Endothelial cell (in vitro differentiated cells): ENCODE measurements at places on chromosomes 2 and 18.

- no peak for DNase-seq
These were observed 44.9 kb upstream of the REL start for GRCh38 chr2:60836491-60836890.

GRCh38 chr2:182952741-182953450, 85.4 kb downstream of the NCKAP1 start:
- DNase-seq: no peak

DNA sequence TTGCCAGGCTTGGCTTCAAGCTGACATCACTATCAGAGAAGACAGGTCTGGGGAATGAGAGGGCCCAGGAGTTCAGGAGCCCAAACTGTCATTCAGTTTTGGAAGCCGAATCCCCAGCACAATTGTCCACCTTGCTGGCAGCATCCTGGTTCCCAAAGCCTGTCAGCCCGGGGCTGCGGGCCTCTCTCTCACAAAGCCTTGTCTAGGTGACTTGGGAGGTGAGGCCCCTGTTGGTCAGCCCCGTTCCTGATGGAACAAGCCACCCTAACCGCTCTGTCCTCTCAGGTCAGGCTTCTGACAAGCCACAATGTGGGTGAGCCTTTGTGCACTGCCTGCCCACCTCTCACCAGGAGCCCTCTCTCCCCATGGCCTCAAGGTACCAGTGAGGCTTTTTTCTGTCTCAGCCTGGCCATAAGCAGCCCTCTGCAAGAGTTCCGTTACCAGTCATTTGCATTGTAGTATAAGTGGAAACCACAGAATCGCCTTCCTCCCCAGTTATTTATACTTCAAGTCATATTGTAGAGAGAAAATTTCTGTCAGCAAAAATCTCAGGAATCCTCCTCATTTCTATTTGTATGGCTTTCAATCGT, 100.6 kb downstream of the MSH2 start:
- no peak for DNase-seq

DNA sequence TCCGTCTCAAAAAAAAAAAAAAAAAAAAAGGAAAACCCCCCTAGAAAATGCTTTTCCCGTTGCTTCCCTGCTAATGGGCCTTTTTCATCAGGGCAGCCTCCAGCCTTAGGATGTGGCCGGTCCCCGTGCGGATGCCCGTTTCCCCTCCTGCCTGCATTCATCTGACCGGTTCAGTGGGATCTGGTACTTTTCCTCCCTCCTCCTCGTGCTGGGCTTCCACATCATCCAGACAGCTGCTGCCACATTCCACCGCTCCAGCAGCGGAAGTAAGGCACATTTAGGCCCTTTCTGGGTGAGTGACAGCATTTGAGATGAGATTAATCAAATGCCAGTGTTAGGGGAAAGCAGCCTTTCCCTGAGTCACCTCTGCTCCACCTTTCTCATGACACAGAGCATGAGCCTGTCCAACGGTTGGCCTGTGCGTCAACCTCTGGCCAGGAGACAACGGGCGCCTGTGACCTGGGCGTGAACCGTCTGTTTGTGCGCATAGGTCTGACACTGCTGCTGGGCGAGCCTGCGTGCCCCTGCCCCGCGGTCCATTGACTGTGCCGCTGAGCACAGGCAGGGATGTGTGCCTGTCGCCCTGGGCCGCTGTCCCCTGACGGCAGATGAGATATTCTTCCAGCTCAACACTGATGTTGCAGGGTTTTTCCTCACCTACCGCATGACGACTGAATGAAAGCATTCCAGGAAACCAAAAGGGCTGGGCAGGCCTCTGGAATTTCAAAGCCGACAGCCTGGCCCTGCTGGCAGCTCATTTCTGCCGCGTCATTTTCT, 174.0 kb downstream of the TGIF1 start:
- peak; percentile 57 for DNase-seq

DNA sequence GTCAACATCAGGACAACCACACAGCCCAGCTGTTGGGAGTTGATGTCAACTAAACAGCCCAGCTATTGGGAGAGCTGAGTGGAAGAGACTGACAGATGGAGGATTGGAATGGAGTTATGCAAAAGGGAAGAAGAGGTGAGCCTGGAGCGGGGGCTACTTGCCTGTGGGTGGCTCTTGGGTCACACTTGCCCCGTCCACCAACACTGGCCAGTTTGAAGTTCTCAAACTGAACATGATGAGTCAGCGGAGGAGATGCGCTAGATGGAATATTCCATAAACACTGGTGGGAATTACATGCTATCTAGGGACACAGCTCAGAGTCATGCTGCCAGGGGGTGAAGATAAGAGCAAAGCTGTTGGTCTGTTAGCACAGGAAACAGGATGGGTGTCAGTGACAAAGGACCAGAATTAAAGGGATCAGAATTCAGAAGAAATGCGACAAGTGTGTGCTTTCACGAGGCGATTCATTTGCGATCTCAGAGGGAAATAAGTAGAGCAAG, 33.2 kb upstream of the AGAP1 start:
- no peak for DNase-seq

GRCh38 chr2:191565647-191566198, 112.2 kb upstream of the NABP1 start:
- no peak for DNase-seq

GRCh38 chr2:53173091-53173490, 594.5 kb upstream of the CHAC2 start:
- DNase-seq: no peak

DNA sequence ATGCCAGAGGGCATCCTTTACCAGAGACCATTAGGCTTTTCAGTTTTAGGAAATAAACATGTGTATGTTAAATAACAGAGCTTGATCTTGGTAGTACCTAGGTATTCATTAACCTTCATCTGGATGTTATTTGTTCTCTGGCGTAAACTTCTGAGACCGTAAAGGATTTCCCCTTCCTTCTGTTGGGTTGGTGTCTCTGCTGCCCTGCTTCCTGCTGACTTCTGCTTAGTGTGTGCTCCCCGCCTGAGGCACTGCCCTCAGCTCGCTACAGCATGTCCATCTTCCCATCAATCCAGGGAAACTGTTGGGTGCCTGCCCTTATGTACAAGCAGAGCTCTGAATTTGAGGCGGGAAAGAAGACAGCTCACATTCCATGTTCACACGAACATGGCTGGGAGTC, 177.9 kb downstream of the TPGS2 start:
- DNase-seq: no peak

DNA sequence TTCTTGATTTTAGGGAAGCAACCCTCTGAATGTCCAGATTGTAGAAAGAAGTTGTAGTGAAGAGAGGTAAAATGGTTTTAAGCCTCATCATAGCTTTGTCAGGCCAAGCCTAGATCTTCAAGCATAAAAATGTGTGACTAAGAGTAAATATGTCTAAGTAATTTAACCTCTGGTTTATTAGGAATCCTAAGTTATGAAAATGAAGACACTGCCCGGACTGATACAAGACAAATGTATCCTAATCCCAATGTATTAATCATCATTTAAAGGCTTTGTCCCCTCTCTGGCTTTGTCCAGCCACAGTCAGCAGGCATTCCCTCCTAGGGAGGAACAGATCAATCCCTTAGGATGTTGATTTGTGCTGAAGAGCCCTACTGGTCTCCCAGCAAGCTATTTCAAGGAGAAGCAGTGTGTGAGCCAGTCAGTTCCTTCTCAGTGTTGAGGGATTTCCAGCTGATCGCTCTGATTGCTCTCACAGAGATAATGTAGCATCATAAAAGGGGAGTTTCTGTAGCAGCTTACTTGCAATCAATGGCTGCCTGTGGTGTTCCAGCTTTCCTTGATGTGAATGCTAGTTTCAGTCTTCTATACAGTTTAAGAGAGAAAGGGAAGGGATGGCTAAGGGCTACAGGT, 796.1 kb downstream of the EPHA4 start:
- DNase-seq: no peak

GRCh38 chr18:58186258-58186948, 142.4 kb downstream of the NEDD4L start:
- no peak for DNase-seq

GRCh38 chr2:112794131-112794733, 9.9 kb upstream of the IL1A start:
- no peak for DNase-seq

GRCh38 chr2:48754874-48755273, 650 bp downstream of the LHCGR start:
- no peak for DNase-seq

- DNase-seq: no peak
These were observed 66.5 kb upstream of the TNFRSF11A start for GRCh38 chr18:62258616-62259015.

GRCh38 chr18:62751341-62751821, 36.0 kb downstream of the PHLPP1 start:
- peak; percentile 38 for DNase-seq

GRCh38 chr18:32424696-32425095, 46.0 kb downstream of the GAREM1 start:
- no peak for DNase-seq

DNA sequence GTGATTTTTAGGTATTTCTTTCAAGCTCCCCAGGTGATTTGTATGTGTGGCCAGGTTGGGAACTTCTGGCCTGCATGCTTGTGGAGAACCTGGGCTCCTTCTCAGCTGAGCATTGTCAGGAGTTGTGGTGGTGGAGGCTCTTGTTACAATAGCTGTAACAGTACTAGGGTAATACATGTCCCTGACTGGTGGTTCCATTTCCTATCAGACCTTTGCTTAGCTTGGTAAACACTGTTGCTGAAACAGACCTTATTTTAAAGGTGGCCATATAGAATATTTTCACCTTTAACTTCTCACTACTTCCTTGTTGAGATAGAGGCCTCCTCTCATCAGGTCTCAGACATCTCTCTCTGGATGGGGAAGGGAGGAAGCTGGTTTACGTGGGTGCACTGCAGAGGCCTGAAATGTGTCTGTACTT, 79.2 kb downstream of the SETBP1 start:
- DNase-seq: no peak

- no peak for DNase-seq
These were observed 2.8 kb downstream of the RAB12 start for GRCh38 chr18:8611916-8612576.

DNA sequence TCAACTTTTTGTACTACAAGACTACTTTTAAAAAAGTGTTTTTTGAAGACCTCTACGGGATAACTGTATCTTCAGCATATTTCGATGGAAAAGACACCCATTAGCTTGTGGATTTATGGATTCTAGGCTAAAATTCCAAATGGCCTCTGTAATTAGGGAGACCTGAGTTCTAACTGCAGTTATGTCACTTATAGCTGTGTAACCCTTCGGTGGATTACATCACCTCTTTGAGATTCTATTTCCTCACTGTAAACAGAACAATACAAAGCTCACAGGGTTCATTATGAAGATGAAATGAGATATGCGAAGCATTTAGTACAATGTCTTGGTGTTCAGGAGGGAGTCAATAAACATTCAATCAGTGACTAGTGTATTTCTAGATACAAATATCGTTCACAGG, 24.2 kb downstream of the LMAN2L start:
- no peak for DNase-seq

DNA sequence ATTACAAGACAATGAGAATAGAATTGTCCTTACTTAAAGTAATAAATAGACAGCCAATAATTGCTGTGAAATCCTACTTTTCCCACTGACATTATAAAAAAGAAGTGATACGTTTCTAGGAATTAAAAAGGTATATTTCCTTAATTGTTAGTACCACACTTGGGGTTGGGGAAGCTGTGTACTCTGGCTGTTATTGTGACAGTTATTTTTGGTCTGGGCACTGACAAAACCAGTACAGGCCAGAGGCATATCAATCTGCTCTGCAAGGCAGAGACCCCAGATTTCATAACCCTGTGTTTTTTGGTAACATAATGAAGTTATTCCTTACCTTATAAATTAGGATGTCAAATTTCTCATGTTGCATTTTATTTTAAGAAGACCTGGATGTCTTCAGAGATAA, 66.5 kb downstream of the RAB10 start:
- DNase-seq: no peak
